CD4-positive, alpha-beta T cell treated with Interleukin-10 for 1 hour (primary cell): ENCODE measurements at places on chromosomes 13 and 19.

DNA sequence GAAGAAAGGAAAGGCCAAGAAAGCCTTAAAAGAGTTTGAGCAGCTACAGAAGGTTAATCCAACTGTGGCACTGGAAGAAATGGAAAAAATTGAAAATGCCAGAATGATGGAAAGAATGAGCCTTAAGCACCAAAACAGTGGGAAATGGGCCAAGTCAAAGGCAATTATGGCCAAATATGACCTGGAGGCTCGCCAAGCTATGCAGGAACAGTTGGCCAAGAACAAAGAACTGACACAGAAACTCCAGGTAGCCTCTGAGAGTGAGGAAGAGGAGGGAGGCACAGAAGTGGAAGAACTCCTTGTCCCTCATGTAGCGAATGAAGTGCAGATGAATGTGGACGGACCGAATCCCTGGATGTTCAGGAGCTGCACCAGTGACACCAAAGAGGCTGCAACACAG is 5.1 kb downstream of the UTP14C start:
- DNase-seq, result no peak

GRCh38 chr13:20119960-20120359 is 40.9 kb downstream of the GJA3 start:
- DNase-seq, result no peak

DNA sequence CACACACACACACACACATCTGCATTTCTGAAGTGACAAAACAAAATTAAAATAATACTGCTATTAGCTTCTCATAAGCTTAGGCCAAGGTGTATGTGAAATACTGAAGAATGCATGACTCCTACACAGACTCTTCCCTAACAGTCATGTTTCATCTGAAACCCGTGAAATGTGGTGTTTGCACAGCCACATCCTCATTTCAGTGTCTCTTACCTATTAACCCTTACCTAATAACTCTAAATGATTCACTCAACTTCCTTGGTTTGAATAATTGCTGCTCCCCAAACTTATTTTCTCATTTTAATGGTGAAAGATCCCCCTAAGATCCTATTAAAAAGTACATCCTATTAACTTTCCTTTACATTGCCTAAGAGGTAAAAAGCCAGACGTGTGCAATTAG is 117.6 kb downstream of the MIPEP start:
- DNase-seq, result no peak

- DNase-seq, result no peak
Measured at GRCh38 chr13:36965767-36966166, 33.4 kb downstream of the ALG5 start.

GRCh38 chr19:35279985-35280821 is 2.1 kb upstream of the HAMP start:
- no peak for DNase-seq

GRCh38 chr19:15449620-15450527 is at the start of gene WIZ:
Gene WIZ (minus strand): TSS chr19:15449956. CDS start chr19:15448307, 1,649 bp downstream.
- DNase-seq, result peak; percentile 86

DNA sequence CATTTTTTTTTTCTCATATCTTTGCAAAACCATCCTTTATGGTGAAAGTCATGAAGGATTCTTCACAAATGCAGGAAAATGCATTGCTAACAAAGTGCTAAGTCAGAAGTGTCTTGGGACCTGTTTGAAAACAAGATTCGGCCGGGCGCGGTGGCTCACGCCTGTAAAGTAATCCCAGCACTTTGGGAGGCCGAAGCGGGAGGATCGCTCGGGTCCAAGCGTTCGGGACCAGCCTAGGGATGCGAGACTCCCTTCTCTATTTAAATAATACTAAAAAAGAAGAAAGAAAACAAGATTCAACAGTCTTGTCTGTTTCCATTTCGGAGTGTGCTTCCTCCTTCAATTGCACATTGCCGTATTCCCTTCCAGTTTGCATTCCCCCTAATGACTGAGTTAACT is 819 bp downstream of the EID2B start:
- DNase-seq, result no peak

- no peak for DNase-seq
Measured at GRCh38 chr13:102012299-102013293, 389.3 kb downstream of the FGF14 start.

- no peak for DNase-seq
Measured at GRCh38 chr13:48178126-48178525, 54.9 kb upstream of the ITM2B start.

DNA sequence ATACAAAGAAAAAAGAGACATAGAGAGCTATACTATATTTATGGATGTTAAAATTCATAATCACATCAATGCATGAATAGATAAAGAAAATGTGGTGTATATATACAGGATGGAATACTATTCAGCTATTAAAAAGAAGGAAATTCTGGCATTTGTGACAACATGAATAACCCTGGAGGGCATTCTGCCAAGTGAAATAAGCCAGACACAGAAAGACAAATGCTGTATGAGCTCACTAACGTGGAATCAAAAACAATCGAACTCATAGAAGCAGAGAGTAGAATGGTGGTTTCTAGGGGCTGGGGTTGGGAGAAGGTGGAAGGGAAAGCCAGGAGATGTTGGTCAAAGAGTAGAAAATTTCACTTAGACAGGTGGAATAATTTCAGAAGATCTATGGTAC is 24.0 kb downstream of the UTP14C start:
- no peak for DNase-seq

- no peak for DNase-seq
Measured at GRCh38 chr13:28889086-28889732, 69.1 kb downstream of the MTUS2 start.

- DNase-seq, result no peak
Measured at GRCh38 chr19:54482889-54483288, 9.8 kb upstream of the CDC42EP5 start.

DNA sequence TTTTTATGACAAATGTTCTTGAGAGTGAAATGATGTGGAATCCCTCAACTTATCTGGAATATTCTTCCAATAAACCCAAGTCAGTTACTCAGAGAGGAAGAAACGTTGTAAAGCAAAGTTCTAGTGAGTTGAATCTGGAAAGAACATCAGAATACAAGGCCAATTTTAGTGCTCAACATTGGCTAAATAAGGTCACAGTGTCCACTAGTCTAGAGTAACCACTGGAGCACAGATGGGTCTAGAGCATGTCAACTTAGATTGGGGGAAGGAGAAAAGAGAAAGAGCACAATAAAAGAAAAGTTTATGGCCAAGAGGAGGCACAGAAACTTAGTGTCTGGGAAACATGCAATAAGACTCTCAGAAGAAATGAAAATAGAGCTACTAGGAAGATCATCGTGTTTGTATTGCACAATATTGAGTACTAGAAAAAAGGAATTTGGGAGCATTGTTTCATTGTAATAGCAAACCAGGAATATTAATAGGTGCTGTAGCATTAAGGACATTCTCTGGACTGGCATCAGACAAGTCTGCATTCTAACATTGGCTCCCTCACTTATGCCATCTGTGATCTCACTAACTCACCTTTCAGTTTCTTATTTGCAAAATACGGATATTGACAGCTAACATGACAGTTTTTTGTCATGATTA is 1318.5 kb downstream of the PCDH9 start:
- no peak for DNase-seq

GRCh38 chr19:49520705-49521319 is 7.0 kb upstream of the RCN3 start:
- DNase-seq, result no peak

DNA sequence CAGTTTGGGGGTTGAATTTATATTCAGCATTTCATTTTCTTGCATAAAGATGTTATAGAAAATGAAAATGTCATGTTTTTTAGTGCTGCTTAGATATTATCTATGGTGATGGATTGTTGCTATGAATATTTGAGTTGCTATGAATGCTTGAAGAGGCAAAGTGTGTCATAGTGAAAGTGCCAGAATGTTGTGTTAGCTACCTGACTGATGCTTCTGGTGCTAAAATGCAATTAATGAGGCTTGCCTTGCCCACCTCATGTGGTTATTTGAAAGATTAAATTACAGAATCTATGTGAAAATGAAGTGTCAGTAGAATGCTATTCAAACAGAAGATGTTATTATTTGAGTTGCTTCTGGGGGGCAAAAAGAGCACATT is 62.7 kb upstream of the MYCBP2 start:
- DNase-seq, result no peak

DNA sequence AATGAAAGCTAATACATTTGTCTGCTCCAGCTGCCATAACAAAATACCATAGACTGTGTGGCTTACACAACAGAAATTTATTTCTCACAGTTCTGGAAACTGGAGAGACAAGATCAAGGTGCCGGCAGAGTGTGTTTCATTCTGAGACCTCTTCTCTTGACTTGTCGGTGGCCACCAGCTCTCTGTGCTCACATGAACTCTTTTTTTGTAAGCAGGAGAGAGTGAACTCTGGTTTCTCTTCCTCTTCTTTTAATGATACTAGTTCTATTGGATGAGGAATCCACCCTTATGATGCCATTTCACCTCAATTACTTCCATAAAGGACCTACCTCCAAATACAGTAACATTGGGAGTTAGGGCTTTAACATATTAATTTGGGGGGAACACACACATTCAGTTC is 11.7 kb downstream of the KCTD12 start:
- DNase-seq, result no peak

DNA sequence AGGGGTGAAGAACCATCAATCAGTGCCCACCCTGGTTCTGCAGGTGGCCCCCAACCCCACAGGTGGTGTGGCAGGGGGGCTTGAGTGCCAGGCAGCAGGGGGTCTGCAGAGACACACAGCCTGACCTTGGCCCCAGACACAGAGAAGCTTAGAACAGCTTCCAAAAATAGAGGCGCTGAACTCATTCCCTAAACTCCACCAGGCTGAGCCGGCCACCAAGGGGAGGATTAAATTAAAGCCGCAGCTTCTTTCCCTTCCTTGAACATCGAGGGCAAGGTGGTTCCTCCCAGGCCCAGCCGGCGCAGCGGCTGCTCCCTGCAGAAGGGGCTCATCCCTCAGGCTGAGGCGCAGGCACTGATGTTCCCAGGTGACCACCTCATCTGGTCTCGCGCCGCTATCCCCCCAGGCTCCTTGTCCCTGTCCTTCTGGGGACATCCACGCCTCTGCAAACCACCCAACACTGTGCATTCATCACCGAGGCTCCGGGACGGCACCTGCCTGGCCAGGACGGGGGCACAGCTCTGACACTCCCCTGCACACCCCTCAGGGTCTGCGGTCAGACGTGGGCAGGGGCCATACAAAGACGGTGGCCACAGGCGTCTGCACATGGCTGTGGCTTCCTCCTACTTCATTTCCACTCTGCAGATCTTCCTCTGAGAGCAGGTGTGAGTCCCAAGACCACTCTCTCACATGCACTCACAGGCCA is 30.9 kb downstream of the LAMP1 start:
- DNase-seq, result no peak

- DNase-seq, result no peak
Measured at GRCh38 chr13:49063011-49063410, 87.3 kb downstream of the FNDC3A start.

DNA sequence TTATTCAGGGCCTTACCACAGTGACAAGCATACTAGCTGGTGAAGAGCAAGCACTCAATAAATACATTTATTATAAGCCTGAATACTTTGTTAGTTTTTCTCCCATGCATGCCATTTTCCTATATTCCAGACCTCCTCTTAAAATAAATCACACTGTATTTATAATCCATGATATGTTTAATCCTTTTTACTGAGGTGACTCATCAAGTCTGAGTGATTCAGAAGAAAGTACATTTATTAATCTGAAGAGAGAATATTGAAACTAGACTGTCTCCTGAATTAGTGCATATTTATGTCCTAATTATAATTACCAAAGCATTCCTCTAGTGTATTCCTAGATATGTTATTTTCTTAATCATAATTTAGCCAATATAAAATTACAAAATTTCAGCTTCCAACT is 323.3 kb downstream of the NALCN start:
- DNase-seq, result no peak

DNA sequence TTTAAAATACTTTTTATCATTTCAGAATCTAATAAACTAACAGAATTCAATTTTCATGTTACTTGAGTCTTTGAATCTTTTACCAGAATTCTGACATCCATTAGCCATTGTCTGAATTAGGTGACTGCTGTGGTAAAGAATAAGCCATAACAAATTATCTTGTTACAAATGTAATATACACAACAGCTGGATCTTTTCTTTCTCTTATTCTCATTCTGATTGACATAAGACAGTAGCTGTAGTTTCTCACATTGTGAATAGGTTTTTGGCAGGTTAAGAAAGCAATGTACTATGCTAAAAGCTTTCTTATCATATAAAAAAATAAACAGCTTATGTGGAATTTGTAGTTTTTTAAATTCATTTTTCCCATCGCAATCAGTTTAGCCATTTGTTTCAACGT is 734.0 kb upstream of the PCDH9 start:
- DNase-seq, result no peak

DNA sequence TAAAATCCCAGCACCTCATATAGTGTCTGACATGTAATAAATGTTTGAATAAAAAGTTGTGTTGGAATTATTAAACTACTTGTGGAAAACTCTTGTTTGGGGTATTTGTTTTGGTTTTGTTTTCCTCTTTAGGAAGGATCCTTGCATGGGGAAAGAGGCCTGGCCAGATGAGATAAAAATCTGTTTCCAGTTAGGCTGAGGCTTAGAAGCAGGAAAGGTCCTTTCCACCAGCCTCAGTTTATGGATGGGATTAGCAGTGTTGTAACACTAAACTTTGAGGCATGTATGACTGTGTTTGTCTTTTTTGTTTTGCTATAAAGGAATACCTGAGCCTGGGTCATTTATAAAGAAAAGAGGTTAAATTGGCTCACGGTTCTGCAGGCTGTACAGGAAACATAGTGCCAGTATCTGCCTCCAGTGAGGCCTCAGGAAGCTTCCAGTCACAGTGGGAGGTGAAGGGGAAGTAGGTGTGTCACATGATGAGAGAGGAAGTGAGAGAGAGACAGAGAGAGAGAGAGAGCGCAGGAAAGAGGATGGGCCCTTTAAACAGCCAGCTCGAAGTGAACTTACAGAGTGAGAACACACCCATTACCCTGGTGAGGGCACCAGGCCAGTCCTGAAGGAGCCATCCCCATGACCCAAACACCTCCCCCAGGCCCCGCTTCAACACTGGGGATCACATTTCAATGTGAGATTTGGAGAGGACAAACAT is 21.6 kb downstream of the SPATA13 start:
- DNase-seq, result no peak

- no peak for DNase-seq
Measured at GRCh38 chr19:28603453-28603852, 609.5 kb downstream of the UQCRFS1 start.

GRCh38 chr13:79939689-79940088 is 401.2 kb downstream of the SPRY2 start:
- DNase-seq, result no peak

DNA sequence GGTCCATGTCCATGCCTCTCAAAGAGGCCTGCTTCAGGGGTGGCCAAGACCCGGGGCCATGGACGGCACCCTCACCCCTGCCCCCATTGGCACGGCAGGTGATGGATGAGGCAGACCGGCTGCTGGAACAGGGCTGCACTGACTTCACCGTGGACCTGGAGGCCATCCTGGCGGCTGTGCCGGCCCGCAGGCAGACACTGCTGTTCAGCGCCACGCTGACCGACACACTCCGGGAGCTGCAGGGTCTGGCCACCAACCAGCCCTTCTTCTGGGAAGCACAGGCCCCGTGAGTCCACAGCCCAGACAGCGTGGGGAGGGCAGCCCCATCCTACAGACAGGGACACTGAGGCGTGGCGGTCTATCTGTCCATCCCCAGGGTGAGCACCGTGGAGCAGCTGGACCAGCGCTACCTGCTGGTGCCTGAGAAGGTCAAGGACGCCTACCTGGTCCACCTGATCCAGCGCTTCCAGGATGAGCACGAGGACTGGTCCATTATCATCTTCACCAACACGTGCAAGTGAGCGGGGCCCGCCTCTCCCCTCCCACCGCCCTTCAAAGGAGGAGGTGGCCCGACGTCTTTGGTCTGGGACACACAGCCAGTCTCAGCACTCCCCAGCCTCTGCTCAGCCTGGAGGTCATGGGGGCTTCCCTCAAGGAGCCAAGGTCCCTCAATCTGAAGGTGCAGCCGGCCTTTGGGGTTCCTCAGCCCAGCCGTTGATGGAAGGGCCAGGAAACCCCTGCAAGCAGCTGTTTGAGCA is 2.9 kb downstream of the DDX49 start:
- no peak for DNase-seq
